CD4-positive, alpha-beta T cell (primary cell): ENCODE measurements at places on chromosomes 7 and 10. TPM values are rescaled to one million over a fixed set of nuclear protein-coding genes. Genes with fewer than 3 reads are reported as not detected.

GRCh38 chr7:28848906-28849305, 109.2 kb downstream of the TRIL start:
- no peak for DNase-seq

GRCh38 chr10:115572740-115573455, 479.7 kb downstream of the ATRNL1 start:
- DNase-seq: no peak

DNA sequence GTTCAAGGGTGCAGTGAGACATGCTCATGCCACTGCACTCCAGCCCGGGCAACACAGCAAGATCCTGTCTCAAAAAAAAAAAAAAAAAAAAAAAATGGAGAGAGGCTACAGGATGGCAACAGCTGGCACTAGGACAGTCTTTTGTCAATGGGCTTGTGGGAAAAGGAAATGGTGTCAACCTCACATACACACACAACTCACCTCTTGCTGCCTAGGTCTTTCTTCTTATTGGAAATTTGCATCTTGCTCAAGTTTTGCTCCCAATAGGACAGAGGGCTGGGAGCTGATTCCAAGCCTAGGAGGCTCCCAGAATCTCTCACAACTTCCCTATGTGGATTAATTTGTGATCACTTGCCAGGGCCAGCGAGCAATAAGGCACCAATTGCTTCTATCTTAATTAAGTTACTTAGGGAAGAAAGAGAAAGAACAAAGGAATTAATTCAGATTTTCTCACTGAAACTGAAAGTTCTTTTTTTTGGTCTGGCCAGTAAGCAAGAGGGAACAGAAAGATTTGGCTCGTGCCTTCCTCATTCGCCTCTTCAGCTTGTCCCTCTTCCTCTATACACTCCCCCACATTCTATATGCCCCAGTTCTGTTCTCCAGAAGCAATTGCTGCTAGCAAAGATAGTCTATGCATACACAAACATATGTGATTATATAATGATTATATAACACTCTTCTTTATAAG, 33.8 kb downstream of the MAP3K8 start:
- DNase-seq: no peak

DNA sequence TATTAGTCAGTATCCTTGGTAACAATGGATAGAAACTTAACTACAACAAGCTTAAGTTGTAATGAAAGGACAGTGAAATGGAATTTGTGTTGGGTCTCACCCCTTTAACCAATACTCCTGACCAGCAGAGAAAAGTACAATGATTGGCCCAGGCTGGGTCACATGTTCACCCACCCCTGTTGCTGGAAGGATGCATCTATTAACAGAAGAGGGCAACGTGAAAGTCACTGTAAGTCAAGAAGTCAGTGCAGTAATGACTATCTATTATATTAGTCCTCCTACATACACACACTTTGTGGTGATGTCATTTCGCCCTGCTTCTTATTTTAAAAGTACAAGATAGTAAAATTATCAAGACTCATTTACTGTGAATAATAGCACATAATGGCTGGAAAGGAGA, 16.2 kb downstream of the PNLIPRP2 start:
- DNase-seq: no peak

GRCh38 chr10:114426476-114426875, 22.2 kb upstream of the AFAP1L2 start:
- no peak for DNase-seq

- no peak for DNase-seq
These were observed 412.8 kb upstream of the MTPN start for GRCh38 chr7:136389933-136390332.

DNA sequence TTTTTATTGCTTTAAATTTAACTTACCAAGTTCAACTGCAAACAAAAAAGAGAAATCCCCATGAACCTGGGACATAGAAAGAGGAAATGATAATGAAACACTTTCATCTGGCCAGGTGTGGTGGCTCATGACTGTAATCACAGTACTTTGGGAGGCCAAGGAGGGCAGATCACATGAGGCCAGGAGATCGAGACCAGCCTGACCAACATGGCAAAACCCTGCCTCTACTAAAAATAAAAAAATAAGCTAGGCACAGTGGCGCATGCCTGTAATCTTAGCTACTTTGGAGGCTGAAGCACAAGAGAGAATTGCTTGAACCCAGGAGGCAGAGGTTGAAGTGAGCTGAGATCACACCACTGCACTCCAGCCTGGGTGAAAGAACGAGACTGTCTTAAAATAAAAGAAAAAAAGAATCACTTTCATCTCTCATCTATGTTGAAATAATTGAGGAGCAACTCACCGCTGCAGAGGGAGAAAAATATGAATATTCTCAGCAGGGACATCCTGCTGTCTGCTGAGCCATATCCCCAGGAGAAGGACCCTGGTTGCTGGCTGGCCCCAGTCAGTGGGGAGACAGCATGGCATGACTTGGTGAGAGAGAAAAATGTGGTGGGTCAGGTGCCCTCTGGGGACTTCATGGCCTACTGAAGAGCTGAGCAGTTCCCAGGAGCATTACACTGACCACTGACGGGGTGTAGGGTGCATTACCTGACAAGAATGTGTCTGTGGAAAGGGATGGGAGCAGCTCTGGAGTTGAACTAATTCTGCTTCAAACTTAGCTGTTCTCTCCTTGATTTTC, 22.8 kb upstream of the TARP start:
- no peak for DNase-seq

- no peak for DNase-seq
These were observed 104.5 kb downstream of the SEM1 start for GRCh38 chr7:96605045-96605716.

DNA sequence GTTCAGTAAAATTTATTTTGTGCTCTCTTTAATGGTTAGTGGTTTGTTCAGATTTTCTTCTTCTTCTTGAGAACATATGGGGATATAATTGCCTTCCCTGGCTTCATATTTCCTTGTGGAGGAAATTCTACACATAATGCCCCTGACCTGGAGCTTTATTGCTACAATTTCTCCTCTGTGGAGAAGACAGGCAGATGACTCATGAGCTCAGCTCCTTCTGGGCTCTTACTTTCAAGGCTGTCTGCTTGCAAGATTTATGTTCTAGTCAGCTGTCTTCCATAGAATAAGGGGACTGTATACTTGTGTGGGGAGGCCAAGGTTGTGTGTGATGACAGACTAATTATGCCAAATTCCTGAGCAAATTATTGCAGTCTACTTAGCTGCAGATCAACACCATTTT, 1.6 kb downstream of the LRRD1 start:
- DNase-seq: no peak

DNA sequence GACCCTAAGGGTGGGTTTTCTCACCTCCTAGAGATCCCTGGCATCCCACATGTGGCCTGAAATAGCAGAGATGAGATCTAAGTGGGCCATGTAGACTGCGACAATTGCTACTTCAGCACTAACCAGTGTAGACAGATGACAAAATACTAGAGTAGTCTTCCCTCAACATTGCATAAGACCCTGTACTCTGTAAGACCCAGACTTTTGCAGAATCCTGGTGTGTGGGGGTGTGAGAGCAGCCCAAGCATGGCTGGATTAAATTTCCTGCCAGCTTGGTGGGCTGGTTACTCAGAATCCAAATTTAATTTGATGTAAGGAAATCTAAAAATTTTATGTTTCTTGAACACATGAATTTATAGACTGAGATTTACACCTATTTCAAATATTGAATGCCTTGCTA, 88.3 kb downstream of the ZNF365 start:
- DNase-seq: no peak

DNA sequence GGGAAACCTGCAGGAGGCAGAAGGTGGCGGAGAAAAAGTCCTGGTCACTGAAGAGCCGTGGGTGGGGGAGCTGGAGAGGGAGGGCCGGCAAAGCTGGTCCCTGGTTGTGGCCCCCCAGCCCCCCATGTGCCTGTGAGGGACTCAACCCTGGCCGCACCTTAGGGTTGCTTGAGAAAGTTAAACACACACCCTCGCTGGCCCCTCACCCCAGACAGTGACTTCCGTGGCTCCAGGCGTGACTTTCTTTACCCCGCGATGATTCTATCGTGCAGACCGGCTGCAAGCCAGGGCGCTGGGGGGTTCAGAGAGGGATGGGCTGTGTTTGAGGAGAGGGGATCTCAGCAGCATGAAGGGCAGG, 447.6 kb upstream of the FOXK1 start:
- DNase-seq: no peak

DNA sequence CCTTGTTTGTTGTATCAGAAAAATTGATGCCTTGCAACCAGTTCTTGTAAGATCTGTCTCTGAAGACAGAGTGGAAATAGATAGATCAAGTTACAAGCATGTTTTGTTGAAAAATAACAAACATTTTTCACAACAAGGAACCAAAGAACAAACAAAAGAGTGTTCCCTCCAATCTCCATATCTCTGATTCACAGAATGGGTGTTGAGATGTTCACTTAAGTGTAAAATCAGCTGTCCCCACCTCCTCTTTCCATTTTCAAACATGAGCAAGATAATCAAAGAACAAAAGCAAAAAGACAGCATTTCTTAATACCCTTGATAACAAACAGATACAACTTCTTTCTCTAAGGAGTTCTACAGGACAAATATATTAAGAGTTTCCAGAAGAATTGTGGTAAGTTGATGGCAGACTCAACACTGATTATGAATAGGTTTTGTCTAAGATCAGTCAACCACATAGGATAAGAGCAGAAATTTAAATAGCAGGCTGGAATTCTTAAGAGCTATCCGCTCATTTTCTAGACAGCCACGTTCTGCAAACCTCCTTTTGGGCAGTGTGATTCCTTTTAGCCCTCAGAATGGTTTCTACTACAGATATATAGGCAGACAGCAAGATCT, 970.9 kb upstream of the AUTS2 start:
- DNase-seq: no peak

DNA sequence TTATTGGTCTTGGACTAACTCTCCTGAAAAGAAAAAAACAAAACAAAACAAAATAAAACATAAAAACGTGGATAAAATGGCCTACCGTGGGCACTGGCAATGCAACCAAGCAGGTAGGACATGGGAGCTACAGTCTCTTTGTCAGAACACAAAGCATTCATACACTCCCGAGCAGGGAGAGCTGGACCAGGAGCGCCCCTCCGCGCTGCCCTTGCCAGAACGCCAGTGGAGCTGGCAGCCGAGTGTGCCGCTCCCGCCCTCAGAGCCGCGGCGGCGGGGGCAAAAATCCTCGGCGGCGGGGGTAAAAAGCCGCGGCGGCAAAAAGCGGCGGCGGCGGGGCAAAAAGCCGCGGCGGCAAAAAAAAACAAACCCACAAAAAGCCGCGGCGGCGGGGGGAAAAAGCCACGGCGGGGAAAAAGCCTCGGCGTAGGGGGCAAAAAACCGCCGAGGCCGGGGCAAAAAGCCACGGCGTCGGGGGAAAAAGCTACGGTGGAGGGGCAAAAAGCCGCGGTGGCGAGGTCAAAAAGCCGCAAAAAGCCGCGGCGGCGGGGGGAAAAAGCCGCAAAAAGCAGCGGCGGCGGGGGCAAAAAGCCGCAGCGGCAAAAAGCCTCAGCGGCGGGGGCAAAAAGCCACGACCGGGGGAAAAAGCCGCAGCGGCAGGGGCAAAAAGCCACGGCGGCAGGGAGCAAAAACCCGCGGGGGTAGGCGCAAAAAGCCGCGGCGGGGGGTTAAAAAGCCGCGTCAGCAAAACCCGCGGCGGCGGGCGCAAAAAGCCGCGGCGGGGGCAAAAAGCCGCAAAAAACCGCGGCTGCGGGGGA, 418.1 kb downstream of the ZNF716 start:
- no peak for DNase-seq

- no peak for DNase-seq
These were observed 113.4 kb downstream of the SEM1 start for GRCh38 chr7:96596120-96596826.

GRCh38 chr7:13231216-13231615, 543.8 kb downstream of the ARL4A start:
- no peak for DNase-seq

GRCh38 chr7:20330239-20330927, at the start of gene ITGB8:
Gene ITGB8 (plus strand): TSS chr7:20330900. CDS start chr7:20331807, 907 bp downstream.
- DNase-seq: no peak

- DNase-seq: no peak
These were observed 43.8 kb upstream of the ZNF438 start for GRCh38 chr10:31075434-31075833.

- DNase-seq: no peak
These were observed 340.2 kb downstream of the KCNMA1 start for GRCh38 chr10:77297393-77297739.

- DNase-seq: no peak
These were observed 279.5 kb upstream of the AKR1E2 start for GRCh38 chr10:4546500-4546899.

DNA sequence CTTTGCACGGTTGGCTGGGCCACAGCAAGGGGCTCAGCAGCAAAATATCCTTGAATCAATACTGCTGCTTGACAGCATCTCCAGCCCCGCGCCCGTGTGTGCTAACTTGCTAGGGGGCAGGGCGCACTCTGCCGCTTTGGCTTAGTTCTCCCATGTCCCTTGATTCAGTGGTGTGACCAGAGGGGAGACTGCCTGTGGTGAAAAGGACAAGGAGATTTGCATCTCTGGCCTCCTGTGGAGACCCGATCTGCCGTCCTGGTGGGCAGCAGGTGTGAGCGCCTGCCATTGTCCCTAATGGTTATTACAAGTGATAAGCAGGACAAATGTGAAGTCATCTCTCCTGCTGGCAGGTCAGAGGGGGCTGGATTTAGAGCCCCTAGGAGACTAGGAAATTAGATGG, 500.2 kb upstream of the GALNT17 start:
- no peak for DNase-seq

DNA sequence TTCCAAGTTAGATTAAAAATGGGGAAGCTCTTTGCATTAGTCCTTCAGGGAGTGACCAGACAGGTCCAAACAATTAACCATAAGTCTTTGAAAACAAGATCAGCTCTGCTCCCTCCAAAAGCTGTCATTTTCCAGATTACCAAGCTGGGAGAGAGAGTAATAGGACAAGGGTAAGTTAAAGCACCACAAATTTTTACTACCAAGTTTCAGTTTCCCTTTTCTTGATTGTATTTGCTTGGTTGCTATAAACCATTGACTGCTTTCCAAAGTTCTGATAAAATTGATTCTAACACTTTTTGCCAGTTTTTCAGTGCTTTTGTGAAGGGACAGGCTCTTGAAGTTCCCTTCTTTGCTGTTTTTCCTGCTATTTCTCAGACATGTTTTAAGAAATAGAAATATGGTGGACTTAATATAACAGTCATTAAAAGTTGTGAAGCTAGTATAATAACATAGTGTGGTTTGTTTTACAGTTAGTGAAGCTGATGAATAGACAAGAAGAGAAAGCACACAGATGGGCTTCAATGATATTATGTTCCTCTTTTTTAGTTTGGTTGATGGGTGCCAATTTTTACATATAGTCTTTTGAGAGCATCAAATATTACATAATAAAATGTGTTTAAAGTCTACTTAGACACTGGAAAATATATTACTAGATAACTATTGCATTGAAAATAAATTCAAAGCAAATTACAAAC, 40.0 kb upstream of the ZNF365 start:
- DNase-seq: no peak

DNA sequence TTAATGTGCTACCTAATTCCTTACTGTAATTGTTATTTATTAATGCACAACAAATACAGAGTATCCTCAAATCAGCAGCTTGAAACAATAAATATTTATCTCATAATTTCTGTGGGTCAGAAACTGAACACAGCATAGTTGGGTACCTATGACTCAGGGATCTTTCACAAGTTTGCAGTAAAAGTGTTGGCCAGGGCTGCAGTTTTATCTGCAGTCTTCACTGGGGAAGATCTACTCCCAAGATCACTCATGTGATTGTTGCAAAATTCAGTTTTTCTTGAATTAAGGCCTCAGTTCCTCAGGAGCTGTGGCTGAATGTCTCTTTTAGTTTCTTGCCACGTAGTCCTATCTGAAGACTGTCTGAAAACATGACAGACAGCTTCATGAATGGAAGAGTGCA, 237.8 kb downstream of the ZWINT start:
- DNase-seq: no peak

Gene PRKAR2B
- total RNA-seq: 0.42 TPM

Gene PNLIPRP1
- total RNA-seq: not detected

Gene CALCR
- not detected for total RNA-seq

Gene CLDN4
- 0.14 TPM for total RNA-seq

Gene PODXL
- 0.16 TPM for total RNA-seq

Gene FGFBP3
- total RNA-seq: 1.4 TPM

Gene MORN4
- 0.39 TPM for total RNA-seq
